ENCODE measurements at places on chromosomes 1 and 21. TPM values are rescaled to one million over a fixed set of nuclear protein-coding genes. Genes with fewer than 3 reads are reported as not detected.

UAP1 gene
- total RNA-seq: 116 TPM

RAB42 gene
- 3.5 TPM for total RNA-seq

FRRS1 gene
- 8.4 TPM for total RNA-seq

LRRN2 gene
- total RNA-seq: 26.4 TPM

TNFRSF8 gene
- 0.51 TPM for total RNA-seq

FMN2 gene
- total RNA-seq: 3.5 TPM

PLXNA2 gene
- 127 TPM for total RNA-seq

GRCh38 chr1:229440851-229441537 lies 7.1 kb upstream of the ACTA1 start:
- no peak for DNase-seq

GRCh38 chr1:203036537-203036936 lies 10.2 kb downstream of the PPFIA4 start:
- no peak for DNase-seq

DNA sequence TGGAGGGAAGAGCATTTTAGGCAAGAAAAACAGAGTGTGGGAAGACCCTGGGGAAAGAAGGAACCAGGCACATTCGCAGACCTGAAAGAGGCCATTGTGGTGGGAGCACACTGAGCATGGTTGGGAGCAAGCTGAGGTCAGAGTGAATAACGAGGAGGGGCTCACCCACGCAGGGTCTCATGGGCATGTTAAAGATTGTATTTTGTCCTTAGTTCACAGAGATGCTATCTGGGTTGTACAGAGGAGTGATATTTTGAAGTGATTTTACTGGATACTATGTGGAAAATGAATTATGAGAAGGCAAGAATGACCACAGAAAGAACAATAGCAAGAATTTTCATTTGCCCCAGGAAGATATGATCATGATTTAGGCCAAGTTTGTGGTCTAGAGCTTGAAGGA lies 578.3 kb upstream of the NR5A2 start:
- no peak for DNase-seq

- DNase-seq: peak; percentile 43
Measured at GRCh38 chr1:21490774-21491487, 18.3 kb upstream of the ALPL start.

- DNase-seq: no peak
Measured at GRCh38 chr1:155640367-155640766, 30.3 kb downstream of the MSTO1 start.

- DNase-seq: no peak
Measured at GRCh38 chr1:86455073-86455472, 13.7 kb upstream of the CLCA1 start.

DNA sequence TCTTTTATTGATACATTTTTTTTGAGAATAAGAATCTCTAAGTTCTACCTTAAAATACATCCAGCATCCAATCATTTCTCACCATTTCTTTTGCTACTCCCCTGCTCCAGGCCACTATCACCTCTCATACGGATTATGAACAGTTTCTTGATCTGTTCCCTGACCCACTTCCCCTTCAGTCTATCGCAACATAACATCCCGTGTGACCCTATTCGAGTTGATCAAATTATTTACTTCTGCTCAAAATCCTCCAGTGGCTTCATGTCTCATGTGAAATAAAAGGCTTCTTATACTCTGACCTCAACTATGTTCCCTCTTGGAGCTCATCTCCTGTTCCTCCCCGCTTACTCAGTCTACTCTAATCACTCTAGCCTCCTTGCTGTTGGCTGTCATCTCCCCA lies 5.2 kb downstream of the ALG14 start:
- DNase-seq: no peak

GRCh38 chr1:44035726-44036408 lies 4.6 kb upstream of the SLC6A9 start:
- peak; percentile 52 for DNase-seq

GRCh38 chr1:158203693-158204457 lies 23.2 kb downstream of the CD1D start:
- DNase-seq: no peak

DNA sequence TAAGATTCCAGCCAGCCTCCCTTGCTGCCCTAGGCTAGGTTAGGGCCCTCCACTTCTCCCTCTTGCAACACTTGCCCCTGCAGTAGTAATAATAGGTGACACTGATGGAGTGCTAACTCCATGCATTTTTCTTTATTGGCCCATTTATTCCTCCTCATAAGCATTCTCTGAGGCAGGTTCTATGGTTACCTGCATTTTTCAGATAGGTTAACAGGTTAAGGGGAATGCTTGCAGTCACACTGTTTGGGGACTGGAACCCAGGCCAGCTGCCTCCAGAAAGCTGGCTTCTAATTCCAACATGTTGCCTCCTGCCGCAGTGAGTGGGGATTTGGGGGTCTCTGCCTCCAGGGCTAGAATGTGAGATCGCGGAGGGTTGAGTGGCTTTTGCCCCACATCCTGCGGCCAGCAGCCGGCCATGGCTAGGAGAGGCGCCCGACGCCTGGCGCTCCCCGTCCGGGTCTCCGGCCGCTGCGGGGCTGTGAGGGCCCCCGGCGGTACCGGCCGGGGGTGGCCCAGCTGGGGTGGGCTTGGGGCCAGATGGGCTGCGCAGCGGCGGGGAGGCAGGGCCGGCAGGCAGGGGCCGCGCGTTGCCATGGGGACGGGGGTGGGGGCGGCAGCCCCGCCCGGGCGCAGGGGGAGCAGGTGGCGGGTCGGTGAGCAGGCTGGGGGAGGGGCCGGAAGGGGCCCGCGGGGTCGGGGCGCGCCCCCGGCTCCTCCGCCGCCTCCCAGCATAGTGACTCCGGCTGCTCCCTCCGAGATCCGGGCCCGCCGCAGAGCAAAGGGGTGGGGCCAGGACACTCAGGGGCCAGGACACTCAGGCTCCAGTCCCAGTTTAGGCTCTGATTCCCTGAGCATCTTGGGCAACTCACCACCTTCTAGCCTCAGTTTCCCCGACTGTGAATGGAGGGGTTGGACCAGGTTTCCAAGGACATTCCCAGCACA lies 68.4 kb upstream of the SSBP3 start:
- peak; percentile 62 for DNase-seq

GRCh38 chr1:56123826-56124225 lies 455.5 kb downstream of the PLPP3 start:
- no peak for DNase-seq

DNA sequence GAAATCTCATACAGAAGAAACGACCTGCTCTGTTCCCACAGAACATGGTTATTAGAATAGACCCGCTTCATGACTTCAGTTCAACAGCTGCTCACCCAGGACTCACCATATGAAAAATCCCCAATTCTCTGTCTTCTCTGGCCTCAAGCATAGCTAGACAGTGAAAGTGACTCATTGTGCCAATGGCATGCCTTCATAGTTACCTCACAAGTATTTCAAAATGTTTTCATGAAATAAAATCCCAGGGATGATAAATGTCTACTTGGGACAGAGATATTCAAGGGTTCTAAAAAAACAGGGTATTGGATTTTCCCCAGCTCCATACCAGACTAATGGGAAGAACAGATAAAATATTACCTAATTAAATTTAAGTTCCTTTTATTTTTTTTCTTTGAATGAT lies 82.3 kb downstream of the NOTCH2 start:
- DNase-seq: no peak

GRCh38 chr1:245800901-245801605 lies 646.3 kb downstream of the KIF26B start:
- DNase-seq: no peak

DNA sequence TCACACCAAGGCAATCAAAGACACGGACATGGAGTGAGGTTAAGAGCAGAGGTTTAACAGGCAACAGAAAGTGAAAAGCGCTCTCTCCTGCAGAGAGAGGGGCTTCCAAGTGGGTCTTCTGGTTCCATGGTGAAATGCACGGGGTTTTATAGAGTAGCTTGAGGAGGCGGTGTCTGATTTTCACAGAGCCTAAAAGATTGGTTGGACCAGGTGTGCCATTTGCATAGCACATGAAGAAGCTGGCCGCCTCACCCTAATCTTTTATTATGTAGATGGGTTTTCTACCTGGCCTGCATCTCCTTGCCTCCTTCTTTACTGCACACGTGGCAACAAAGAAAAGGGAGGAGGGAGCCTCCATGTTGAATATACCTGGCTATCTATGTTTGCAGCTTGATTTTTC lies 197.3 kb downstream of the RYR2 start:
- DNase-seq: no peak
